ENCODE measurements at places on chromosomes 16 and 17.

DNA sequence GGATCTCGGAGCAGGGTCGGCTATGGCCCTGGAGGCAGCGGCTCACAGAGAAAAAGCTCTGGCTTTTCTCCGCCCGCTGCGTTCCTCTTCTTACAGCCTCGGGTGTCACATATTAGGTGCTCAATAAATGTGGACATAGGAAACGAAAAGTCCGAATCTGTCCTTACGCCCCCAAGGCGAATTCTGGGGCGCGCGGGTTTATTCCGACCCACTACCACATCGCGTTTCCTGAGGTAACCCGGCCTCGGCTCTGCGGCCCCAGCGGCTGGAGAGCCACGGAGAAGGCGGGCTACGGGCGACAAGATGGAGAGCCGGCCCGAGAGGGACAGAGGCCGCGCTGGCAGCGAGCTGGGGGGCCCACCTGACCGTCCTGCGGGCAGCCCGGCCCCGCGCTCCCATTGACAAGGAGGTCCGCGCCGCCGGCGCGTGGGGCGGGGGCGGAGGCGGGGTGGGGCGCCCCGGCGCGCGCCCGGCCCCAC, 573 bp upstream of the GNAO1 start:
- no peak for DNase-seq

DNA sequence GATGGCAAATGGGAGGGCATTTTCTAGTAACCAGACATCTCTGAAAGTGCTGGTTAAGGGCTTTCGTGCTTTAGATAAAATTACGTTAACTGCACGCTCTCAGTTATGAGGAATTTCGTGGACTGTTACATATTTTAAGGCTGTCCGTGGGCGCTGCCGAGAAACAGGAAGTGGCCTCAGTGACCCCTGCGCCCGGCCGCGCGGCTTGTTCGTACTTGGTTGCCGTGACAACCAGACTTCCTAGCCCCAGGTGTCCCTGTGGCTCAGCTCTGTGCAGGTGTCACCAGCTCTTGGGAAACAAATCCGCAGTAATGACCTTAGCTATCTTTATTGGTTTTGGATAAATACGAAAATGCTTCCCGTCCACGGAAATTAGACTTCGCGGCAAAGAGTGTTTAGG, 52.7 kb downstream of the LMF1 start:
- no peak for DNase-seq

DNA sequence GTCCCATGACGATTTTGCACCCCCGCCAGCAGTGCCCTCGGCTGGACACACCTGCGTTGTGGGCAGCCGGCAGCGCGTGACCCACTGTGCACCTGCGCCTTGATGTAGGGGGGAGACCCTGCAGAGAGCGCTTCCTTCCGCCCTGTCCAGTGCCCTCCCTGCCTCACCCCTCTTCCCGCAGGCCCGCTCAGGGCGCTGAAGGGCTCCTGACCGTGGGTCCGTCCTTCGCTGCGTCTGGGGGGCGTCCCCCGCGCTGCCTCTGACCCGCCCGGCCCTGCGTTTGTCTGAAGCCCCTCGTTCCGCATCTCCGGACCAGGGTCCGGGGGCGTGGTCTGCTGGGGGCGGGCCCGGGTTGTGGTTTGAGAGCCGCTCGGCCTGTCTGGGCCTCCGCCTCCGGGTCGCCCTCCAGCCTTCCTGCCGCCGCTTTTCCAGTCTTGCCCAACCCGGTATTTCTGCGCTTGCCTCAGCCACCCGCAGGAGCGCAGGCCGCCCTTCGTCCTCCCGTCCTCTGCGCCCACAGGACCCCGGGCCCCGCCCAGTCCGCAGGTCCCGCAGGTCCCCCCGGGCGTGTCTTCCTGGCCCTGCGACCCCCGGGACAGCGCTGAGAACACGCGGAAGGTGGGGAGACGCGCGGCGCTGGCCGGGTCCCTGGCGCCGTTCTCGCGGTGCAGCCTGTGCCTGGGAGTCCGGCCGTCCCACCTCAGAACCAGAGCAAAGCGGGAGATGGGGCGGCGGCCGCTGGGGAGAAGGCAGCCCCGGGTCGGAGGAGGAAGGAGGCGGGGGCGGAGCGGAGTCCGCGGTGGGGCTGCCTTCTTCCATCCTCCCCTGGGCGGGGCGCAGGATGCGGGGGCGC, 4.0 kb upstream of the IL17C start:
- peak; percentile 80 for DNase-seq

DNA sequence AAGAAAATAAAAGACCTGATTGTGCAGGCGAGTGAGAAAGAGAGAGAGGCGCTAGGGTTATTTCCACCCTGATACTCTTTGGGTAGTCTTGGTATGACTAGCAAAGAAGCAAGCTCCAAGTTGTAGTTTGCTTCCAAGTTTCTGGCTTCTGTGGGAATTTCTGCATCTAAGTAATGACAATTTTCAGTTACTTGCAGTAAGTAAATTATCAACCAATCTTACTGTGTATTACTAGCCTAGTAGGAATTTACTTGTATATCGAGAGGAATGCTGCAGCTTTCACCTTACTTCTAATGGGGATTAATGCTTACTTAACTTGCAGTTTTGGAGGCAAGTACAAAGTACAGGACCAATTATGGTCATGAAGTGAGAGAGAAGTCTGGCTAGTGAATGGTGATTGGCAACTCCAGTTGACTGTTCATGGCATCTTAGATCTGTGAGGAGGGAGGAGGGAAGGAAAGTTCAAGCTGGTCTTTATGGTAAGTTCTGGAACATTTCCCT, 31.9 kb downstream of the TENT4B start:
- DNase-seq = no peak

GRCh38 chr16:84502581-84502980, 1.9 kb downstream of the MEAK7 start:
- no peak for DNase-seq

Data from GM12892 (cell line).